GM23338 (cell line): ENCODE measurements at places on chromosomes 16 and 17. TPM values are rescaled to one million over a fixed set of nuclear protein-coding genes. Genes with fewer than 3 reads are reported as not detected.

The HSD17B2 gene
- 0.03 and 0.29 TPM in 2 replicates for polyA plus RNA-seq

The DLX3 gene
- polyA plus RNA-seq, result 0.19 and 0.27 TPM in 2 replicates

The CDRT15 gene
- 0.40 TPM in 1 of 2 replicates, not detected in the other for polyA plus RNA-seq

The FASN gene
- polyA plus RNA-seq, result 110 and 120 TPM in 2 replicates

The CRYBA1 gene
- polyA plus RNA-seq, result not detected in 2 replicates

The PRSS22 gene
- 1.3 and 2.1 TPM in 2 replicates for polyA plus RNA-seq

The GAS2L2 gene
- polyA plus RNA-seq, result 0.06 TPM in 1 of 2 replicates, not detected in the other

The CTRB1 gene
- polyA plus RNA-seq, result not detected in 2 replicates

The ADAM11 gene
- 0.54 and 0.55 TPM in 2 replicates for polyA plus RNA-seq

The DNASE1L2 gene
- polyA plus RNA-seq, result 0.23 and 0.42 TPM in 2 replicates

The TOP3A gene
- polyA plus RNA-seq, result 21.7 and 24.9 TPM in 2 replicates

GRCh38 chr16:276426-277077 is 808 bp upstream of the RGS11 start:
- no peak for DNase-seq

- no peak for DNase-seq
Measured at GRCh38 chr16:35570946-35571345, 2111.5 kb downstream of the TP53TG3F start.

GRCh38 chr16:3045758-3046640 is at the start of gene MMP25:
Gene MMP25 (plus strand): TSS chr16:3046561. CDS start chr16:3046918, 357 bp downstream.
- DNase-seq, result peak; percentile 71

DNA sequence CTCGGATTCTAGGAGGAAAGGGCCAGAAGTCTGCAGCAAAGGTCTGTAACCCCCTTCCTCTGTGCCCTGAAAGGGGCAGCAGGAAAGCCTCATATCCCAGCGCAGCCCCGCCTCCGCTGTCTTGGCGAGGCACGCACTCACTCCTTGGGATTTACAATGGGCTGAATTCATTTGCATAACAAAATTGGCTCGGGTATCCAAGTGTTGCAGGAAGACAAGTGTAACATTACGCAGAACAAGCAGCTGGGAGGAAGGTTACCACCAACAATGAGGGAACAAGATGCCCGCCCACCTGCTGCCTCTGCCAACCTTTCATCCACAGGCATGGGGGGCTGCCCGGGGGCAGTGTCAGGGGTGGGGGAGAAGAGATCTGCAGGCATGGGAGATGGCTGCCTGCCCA is 130.4 kb downstream of the MRM1 start:
- peak; percentile 91 for DNase-seq

GRCh38 chr16:53126390-53126789 is 71.6 kb downstream of the CHD9 start:
- no peak for DNase-seq

DNA sequence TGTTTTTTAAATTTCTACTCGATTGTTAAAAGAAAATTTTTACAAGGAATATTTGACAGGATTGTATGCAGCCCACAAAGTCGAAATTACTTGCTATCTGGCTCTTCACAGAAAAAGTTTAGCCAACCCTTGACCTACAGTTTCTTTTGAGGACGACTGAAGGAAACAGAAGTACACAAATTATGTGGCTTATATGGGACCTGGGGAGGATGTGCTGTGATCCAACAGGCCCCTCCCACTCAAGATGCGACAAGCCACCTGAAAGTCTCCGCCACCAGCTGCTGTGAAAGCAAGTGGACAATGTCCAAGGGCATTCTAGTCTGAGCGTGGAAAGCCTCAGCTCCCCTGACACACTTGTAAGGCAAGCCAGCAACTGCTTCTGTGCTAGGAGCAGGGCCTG is 42.4 kb upstream of the SLC25A19 start:
- no peak for DNase-seq

DNA sequence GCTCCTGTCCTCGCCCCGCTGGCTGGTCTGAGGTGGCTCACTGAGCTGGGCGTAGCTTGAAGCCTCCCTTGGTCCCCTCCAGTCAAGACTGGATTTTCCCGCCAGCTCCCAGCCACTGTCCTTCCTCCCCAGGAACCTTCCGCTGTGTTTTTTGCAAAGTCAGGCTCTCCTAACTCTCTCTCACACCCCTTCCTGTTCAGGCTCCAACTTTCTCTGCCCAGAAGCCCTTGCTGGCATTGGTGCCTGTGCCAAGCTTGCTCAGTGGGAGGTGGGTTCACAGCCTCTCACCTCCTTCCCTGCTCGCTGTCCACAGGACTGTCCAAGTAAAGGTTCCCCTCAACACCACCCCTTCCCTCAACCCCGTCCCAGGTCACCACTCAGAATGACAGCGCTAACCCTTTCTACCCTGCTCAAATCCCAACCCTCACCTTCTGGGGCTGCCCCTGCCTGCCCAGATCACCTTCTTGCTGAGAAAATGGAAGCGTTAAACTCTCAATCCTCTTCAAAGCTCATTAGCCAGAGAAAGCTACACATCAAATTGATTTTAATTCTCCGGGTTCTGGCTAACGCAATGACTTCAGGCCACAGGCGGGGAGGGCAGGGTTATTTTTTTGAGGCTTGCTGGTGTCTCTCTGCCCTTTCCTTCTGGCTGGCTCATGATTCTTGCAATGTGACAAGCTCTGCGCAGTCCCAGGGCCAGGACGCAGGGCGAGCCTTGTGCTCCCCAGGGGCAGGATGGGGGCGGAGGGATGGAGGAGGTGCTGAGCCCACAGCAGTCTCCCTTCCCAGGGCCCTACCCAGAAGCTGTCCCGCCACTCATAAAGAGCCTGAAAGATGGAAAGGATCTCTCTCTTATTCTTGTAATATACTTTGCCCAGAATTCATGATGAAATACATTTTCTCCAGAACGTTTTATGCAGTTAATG is 357.2 kb upstream of the TNRC6C start:
- DNase-seq, result no peak

DNA sequence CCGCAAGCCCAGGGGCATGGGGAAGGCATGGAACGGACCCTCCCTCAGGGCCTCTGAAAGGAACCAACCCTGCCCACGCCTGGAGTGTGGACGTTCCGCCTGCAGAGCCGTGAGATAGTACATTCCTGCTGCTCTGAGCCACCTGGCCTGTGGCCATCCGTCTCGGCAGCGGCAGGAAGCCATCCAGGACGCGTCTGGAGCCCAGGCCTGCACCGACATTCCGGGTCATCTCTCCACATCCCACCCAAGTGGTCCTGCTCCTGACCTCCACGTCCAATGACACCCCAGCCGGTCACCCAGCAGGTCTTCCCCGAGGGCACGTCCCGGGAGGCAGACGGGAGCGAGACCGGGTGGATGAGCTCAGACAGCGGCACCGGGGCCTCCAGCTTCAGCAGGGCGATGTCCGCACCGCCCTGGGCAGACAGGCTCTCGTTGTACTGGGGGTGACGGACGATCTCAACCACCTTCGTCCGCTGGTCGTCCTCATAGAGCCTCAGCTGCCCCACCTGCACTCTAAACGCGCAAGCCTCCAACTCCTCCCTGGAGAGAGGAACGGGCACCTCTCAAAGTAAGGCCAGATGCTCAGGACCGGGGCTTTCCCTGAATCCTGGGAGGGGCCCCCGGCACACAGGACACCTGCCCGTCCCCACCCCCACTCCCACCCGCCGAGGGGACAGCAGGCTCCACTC is 21.3 kb upstream of the UBE2I start:
- DNase-seq, result no peak

DNA sequence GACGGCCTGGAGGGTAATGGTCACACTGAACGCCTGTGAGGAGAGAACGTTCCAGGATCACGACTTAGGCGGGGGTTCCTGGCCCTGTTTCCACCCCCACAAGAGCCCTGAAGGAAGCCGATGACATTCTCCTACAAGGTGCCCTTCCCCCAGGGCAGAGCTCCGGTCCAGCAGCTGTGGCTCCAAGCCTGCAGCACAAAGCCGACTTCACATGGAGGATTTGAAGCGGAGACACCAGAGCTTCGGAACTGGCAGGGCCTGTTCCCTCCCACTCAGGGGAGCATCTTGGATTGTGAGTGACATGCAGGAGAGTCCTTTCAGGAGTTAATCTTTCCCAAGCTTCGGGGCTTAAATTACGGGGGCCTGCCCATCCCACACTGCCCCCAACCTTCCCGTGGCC is 5.0 kb downstream of the FADS6 start:
- DNase-seq, result no peak

DNA sequence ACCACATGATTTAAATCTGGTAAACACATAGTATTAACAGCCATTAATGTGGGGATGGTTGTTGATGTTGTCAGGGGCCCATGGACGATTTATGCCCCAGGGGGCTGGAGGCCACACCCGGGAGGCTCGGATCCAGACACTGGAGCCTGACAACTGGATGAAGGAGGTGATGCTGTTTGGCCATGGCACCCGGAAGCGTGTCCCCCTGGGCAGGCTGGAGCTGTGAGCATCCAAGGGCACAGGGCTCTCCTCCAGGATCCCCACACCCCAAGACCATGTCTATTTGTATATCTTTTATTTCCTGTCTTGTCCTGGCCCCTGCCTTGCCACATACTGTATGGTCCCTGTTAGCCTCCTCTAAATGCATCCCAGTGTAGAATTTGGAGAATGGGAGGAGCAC is 4.6 kb downstream of the RSAD1 start:
- no peak for DNase-seq

- DNase-seq, result no peak
Measured at GRCh38 chr17:43759836-43760235, 1.2 kb upstream of the SOST start.

DNA sequence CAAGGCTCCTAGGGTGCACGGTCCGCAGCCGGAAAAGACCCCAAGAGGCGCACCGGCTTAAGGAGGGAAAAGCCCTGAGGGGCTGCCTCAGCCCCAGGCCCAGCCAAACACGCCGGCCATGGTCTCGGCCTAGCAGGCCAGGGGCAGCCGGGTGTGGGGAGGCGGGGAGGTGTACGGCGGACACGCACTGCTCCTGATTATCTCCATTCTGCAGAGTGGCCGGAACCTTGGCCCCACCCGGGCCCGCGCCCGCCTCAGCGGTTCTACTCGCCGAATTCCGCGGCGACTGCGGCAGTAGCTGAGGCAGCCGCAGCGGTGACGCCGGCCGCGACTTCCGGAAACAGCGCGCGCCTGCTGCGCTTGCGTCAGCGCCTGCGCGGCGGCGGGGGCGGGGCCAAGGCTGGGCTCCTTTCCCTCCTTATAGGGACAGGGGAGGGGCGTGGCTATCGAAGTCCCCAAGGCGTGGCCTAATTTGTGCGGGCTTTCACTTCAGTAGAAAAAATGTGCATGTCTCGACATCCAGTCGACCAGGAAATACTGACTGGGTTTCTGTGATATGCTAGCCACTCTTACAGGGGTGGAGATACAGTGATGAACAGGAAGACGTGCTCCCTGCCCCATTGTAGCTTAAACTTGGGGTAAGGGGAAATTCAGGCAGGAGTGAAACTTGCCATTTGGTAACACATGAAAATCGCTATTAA is at the start of gene PARN:
Gene PARN (minus strand): TSS at position 342 of the 701 bp plus-strand sequence. CDS start 135 bp downstream, at position 207.
- DNase-seq, result peak; percentile 99

- DNase-seq, result no peak
Measured at GRCh38 chr17:82966415-82966814, 113.0 kb upstream of the METRNL start.

- DNase-seq, result no peak
Measured at GRCh38 chr17:81196505-81197408, 26.0 kb downstream of the CEP131 start.

DNA sequence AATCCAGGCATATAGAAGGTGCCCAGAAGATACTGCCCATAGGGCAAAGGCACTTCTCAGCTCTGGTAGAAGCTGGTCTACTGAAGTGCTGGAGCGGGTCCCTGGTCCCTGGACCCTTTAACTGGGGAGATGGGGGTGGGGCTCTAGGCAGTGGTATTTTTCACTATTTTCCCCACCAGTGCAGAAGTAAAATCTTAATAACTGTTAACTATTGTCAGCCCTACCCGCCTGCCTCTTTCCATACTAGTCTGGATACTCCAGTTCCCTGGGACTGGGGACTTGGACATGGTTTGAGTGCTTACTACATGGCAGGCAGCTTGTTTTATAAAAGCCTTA is 24.6 kb downstream of the IGF2BP1 start:
- DNase-seq, result no peak

GRCh38 chr17:6476810-6477179 is 32.5 kb downstream of the PIMREG start:
- no peak for DNase-seq

DNA sequence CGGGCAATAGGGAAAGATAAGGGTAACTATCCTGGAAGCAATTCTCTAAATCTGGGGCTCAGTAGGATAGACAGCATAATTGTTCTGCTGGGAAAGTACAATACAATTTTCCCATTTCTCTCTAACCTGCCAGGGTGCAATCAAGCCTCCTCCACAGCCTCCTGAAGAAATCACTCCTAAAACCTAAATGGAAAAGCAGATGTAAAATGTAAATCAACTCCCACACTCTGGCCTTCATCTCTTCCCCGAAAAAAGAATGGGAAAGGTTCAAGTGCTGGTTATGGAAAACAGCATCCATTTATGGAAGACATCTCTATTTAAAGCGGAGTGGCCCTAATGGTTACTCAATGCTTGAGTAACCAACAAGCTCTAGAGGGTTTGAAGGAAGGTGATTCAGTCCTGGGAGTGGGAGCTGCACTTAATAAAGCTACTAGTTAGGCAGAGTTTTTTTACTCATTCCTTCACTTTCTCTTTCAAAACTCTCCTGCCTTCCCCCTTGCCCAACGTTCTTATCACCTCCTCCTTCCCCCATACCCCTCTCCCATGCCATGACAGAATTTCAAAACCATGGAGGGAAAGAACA is 5.1 kb downstream of the MMD start:
- no peak for DNase-seq

DNA sequence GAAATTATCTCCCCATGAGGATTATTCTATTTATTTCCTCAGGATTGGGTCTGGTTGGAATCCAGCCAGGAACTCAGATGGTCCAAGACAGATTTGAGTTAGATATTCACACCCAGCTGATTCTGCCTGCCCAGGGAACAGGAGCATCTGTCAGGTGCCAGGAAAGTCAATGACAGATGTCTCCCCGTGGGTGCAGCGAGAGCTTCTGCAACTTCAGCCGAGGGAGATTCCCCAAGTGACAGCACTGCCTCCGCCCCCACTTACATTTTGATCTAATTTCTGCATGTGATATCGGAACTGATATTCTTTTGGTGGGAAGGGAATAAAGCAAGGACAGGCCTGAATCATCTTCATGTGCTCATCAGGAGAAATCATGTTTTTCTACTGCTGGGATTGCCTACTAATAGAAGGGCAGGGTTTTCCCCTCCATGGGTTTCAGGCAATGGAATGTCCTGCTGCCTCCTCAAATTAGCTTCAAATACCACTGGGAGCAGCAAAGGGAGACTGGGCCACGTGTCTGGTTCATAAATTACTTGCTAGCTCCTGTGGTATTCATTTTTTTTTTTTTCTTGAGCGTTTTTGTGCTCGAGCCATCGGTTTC is 15.7 kb upstream of the DHX8 start:
- no peak for DNase-seq

- no peak for DNase-seq
Measured at GRCh38 chr17:82815790-82816305, 24.0 kb downstream of the ZNF750 start.
